Type B pancreatic cell (in vitro differentiated cells): ENCODE measurements at places on chromosomes 7 and 10. TPM values are rescaled to one million over a fixed set of nuclear protein-coding genes. Genes with fewer than 3 reads are reported as not detected.

GARIN1A gene
- 2.4 TPM in 2 replicates for total RNA-seq

CYP3A7 gene
- 0.46 and 2.3 TPM in 2 replicates for total RNA-seq

SLC18A3 gene
- total RNA-seq = 1.6 and 6.2 TPM in 2 replicates

SUFU gene
- total RNA-seq = 18.5 and 29.4 TPM in 2 replicates

CCDC136 gene
- total RNA-seq = 4.2 and 44.2 TPM in 2 replicates

TRPV6 gene
- total RNA-seq = 5.4 and 8.1 TPM in 2 replicates

PLCE1 gene
- total RNA-seq = 5.3 and 7.8 TPM in 2 replicates

HGF gene
- 0.98 and 4.9 TPM in 2 replicates for total RNA-seq

ZC3HAV1 gene
- total RNA-seq = 20.7 and 30.5 TPM in 2 replicates

SEMA3C gene
- 67.8 and 94.9 TPM in 2 replicates for total RNA-seq

COL1A2 gene
- 23.0 and 692 TPM in 2 replicates for total RNA-seq

DENND2A gene
- total RNA-seq = 6.2 and 25.4 TPM in 2 replicates
